ENCODE measurements at places on chromosomes 5 and 9.

DNA sequence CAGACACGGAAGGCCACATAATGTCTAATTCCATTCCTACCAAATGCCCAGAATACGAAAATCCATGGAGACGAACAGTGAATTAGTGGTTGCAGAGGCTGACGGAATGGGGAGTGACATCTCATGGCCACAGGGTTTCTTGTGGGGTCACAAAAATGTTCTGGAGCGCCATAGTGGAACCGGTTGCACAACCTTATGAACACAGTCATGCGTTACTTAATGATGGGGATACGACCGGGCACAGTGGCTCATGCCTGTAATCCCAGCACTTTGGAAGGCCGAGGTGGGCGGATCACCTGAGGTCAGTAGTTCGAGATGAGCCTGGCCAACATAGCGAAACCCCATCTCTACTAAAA lies 26.0 kb upstream of the TTLL11 start:
- no peak for DNase-seq

DNA sequence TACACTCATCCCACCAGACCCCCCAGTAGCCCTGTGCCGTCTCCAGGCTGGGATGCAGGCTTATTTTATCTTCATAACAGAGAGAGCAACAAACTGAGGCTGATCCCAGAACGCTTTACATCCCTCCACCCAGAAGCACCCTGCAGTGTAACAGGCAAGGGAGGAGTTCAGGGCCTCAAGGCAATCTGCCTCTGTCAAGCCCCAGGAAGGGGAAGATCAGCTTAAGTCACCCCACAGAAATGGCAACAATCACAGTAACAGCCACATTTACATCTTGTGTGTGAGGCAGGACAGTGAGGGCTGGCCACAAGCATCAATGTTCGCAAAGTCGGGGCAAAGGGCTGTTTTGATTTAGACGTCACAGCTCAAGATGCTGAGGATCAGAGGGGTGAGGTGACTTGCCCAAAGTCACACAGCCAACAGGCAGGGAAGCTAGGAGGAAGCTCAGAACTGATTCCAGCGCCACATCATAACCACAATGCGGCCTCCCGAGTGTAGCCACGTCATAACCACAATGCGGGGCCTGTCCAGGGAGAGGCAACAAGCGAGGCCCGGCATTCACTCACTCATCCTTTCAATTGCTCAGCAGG lies 14.4 kb downstream of the STK10 start:
- no peak for DNase-seq

- DNase-seq = no peak
Observed at GRCh38 chr5:78472469-78473106, 112.2 kb downstream of the SCAMP1 start.

- no peak for DNase-seq
Observed at GRCh38 chr9:14198047-14198840, 115.7 kb downstream of the NFIB start.

DNA sequence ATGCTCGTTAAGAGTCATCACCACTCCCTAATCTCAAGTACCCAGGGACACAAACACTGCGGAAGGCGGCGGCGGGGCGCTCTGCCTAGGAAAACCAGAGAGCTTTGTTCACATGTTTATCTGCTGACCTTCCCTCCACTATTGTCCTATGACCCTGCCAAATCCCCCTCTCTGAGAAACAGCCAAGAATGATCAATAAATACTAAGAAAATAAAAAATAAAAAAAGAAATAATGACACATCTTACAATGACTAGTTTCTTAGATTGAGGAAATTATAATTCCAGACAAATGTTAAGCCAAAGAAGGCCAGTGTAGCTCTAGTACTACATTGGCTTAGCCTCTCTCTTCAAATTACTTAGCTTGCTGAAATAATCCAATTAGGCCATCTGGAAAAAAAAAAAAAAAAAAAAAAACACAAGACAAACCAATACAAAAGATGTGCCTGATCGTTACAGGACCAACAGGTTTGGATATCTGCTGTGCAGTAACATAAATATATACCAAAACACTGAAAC lies 58.0 kb downstream of the ANXA2R start:
- no peak for DNase-seq

DNA sequence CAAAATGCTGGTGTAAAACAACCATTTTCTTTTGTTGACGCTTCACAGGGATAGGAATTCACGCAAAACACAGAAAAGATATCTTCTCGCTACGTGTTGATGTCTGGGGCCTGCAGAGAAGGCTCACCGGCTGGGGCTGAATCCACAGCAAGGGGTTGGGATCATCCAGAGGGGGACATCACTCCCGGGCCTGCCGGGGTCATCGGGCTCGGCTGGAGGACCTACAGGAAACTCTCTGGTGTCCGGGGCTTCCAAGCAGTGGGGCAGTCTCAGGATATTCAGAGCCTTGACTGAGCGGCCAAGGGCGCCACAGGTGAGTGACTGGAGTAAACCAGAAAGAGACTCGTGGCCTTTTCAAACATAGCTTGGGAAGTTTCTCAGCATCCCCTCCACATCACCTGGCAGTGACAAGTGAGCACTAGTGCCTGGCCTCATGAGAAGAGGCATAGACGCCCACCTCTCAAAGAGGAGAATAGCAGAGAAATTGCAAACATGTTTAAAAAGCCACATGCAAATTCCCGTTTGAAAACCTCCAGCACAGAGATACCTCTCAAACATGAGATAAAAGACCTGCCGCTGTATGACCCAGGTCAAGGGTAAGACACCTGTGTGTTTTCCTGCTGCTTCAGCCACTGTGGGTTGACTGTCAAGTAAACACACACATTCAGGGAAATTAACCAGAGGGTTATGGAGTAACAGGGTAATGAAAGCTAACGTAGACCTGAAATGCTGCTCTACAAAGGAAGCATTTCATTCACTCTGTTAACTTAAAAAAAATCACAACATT lies 50.8 kb upstream of the SIMC1 start:
- no peak for DNase-seq

DNA sequence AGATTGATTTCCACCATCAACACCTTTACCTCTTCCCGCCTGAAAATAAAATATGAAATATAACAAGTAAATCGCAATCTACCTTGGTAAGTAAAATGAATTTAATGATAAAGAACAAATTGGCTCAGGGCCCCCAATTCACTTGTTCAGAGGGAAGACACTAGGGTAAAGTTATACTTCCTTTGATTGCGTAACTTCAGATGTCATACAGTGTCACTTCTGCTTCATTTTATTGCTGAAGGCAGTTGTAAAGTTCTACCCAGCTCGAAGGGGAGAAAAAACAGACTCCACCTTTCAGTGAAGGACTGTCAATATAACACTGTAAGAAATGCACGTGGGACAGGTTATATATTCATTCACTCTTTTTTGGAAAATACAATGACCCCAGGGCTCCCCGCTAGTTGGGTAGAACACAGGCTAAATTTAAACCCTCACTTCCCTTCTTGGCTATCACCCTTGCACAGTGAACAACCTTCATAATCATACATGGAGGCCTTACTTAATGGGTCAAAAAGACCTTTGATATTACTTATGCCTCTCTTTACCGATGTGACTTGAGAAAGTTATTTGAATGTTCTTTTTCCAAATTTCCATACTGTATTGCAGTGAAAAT lies 848.8 kb downstream of the MAT2B start:
- no peak for DNase-seq

- DNase-seq = no peak
Observed at GRCh38 chr5:140261403-140262171, 41.3 kb downstream of the PFDN1 start.

Data from cortex of kidney (tissue), 1 donor.